ENCODE measurements at places on chromosomes 3 and 15.

DNA sequence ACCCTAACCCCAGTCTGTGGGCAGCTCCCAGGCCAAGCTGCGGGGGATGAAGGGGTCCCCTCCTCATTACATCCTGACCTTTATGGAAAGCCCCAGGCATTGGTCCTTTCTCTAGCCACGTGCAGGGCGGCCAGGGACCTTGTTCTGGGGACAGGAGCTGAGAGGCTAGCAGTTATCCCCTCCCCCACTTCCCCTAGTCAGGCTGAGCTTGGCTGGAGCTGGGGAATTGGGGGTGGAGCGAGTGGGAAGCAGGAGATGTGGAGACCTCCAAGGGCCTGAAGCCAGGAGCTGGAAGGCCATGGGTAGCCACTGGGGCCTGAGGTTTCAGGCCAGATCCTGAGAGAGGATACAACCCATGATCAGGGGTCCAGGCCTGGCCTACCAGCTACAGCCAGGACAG, 45.8 kb downstream of the DNAH1 start:
- no peak for DNase-seq

DNA sequence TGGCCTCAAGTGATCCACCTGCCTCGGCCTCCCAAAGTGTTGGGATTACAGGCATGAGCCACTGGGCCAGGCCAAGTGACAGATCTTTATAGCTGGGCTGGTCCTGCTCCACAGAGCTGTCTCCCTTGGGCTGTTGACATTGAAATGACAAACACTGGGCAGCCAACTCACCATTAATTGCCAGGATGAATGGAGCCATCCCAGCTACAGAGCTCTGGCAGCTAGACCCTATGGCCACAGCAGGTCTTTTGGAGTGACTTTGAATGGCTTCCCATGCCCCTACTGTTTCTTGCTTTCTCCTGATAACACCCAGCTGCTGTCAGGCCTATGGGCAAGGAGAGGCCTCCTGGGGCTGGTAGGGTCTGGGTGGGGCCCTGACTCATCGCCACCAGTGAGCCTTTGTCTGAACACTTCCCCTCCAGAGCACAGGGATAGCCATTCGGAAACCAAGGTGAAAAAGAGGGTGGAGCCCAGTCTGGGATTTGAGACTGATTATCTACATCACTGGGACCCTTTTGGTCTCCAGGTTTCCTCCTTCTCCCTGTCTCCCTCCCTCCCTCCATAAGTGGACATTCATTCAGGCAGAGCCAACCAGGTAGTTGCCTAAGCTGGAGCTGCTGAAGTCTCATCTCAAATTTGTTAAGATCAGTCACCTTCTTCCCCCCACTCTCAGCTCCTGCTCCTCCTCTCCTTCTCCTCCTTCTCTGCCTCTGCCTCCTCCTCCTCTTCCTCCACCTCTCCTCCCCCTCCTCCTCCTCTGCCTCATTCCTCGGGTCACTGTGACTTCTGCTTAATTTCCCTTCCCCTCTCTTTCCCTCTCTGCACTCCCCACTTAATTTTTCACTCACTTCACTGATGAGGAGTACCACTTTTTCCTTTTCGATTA, 34.0 kb downstream of the BHLHE40 start:
- DNase-seq = no peak

DNA sequence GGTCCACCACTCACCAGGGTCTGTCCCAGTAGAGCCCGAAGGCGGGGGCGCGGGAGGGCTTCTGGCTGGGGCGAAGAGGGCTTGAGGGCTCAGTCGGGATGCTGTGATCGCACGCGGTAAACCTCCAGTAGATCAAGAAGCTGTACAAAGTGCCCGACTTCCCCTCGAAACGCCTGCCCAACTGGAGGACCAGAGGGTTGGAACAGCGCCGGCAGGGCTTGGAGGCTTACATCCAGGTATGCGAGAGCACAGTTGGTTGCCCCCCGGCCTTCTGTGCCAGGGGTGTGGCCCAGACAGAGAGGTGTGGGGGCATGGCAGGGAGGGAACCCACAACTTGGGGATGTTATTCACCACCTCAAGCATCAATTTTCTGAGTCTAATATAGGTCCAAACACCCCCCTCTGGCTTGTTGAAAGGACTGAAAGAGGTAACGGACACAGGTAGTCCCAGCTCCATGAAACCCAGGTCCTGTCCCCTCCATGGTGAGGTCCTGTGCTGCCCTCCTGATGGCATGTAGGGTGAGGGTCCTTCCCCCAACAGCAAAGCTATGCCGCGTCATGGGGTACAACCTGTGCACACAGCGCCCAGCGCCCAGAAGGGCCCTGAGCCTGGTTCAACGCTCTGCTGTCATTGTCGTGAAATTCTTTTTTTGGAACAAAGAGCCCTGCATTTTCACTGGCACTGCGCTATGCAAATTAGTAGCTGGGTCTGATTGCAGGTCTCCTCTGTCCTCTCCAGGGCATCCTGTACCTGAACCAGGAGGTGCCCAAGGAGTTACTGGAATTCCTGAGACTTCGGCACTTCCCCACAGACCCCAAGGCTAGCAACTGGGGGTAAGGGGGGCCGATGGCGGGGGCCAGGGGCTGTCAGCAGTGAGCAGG, 1.2 kb downstream of the SNX22 start:
- no peak for DNase-seq

GRCh38 chr3:278300-279064, 81.9 kb downstream of the CHL1 start:
- no peak for DNase-seq
